Fibroblast of the aortic adventitia (primary cell): ENCODE measurements at places on chromosomes 11 and 22. TPM values are rescaled to one million over a fixed set of nuclear protein-coding genes. Genes with fewer than 3 reads are reported as not detected.

GRCh38 chr11:113874096-113874495 is 1.3 kb downstream of the USP28 start:
- no peak for DNase-seq

DNA sequence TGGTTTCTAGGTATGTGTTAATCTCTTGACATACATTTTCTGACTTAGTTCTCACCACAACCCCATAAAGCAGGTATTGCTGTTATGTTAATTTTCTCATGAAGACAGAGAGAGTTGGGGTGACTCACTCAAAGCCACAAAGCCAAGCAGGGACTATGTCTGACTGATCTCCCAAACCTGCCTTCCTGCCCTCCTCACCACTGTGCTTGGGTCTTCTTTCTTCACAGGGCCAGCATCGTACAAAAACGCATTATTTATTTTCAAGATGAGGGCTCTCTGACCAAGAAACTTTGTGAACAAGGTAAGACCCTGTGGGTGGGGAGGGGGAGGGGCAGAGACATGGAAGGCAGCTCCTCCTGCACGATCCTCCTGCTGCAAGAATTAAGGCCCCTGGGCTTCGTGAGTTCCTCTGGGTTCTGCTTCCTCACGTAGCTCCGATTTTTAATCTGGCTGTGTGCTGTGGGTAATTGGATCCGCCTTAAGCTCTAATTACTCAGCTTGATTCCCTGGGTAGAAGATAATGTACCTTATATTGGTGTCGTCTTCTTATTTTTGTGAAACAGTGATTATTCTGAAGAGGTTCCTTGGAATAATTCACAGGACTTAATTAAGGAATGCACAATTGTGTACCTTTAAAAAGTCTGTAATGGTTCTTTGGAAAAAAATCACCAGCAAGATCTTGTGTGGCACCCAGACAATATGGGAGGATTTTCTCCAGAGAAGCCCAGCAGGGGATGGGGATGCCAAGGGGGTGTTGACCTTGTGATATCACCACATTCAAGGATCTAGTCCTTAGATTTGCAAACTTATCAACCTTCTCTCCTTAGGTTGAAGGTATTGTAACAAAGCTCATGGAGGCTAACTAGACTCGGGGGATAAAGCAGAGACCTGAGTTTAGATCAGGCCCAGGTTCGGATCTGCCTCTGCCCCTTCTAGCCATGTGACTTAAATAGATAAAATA is 112.9 kb downstream of the SPON1 start:
- DNase-seq, result no peak

GRCh38 chr11:73171436-73172161 is 29.5 kb upstream of the FCHSD2 start:
- no peak for DNase-seq

GRCh38 chr22:42585096-42585495 is 29.6 kb downstream of the POLDIP3 start:
- DNase-seq, result no peak

GRCh38 chr11:28858076-28858475 is 749.9 kb downstream of the METTL15 start:
- DNase-seq, result peak; percentile 10

DNA sequence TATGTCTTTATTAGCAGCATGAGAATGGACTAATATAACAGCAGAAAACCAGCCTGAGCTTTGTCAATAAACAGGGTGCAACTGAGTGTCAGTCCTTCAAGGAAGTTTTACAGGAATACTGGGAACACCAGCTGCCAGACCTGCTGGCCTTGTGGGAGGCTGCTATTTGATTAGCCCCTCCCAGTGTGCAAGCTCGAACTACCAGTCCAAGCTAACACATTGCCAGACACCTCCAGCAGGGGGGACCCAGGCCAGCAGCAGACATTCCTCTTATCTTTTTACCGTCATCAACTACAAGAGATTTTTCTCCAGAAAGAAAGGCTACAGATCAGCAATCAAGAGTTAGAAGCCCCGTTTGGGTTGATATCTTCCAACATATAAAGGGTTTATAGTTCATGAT is 942.8 kb upstream of the TENM4 start:
- DNase-seq, result no peak

GRCh38 chr11:130269326-130269943 is 45.3 kb downstream of the ZBTB44 start:
- DNase-seq, result peak; percentile 31

DNA sequence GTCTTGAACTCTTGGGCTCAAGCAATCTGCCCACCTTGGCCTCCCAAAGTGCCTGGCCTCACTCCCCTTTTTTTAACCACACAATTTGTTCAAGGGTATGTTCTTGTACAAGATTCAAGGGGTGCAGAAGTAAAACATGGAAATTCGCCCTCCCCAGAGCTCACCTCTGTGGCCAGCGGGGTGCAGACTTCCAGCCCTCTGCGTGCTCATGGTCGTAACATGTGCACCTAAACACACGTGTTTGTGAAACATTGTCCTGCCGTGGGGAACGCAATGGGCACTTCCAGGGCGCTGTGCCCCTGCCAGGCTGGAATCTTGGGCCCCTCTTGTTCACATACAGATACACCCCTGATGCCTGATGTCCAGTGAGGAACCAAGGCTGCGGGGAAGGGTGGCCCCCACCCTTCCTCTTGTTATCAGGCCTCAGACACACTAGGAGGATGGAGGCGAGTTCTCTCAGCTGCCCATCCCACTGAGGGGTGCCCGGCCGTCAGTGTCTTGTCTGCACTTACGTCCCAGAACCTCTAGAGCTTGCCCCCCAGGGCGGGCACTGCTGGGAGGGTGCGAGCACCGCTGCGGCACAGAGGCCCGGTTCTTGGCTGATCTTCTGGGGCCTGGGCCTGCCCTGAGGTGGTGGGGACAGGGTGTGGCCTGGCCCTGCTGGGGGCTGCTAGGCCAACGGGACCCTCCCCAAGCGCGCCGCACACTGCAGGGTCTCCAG is 4.1 kb upstream of the EPS8L2 start:
- no peak for DNase-seq

GRCh38 chr22:19375435-19375834 is 56.1 kb downstream of the HIRA start:
- no peak for DNase-seq

DNA sequence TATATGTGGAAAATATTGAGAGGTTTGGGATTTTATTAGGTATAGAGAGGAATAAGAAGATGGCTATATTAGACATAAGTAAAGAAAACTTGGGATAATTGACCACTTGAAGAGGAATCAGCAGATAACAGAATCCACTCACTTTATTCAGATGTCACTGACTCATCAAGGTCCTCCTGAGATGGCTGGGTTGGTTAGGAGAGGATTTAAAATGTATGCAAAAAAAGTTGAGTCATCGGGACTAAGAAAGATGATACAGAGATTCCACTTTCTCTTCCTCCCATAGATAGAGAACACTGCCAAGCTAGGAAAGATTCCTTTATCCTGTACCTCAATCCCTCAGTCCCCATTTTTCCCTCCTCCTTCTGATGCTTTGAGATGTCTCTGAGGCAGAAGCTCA is at the start of gene OR6A2:
Gene OR6A2, minus strand, starts transcription at position 288 of the 400 bp plus-strand sequence. CDS start 3,981 bp downstream, outside the sequence.
- no peak for DNase-seq

DNA sequence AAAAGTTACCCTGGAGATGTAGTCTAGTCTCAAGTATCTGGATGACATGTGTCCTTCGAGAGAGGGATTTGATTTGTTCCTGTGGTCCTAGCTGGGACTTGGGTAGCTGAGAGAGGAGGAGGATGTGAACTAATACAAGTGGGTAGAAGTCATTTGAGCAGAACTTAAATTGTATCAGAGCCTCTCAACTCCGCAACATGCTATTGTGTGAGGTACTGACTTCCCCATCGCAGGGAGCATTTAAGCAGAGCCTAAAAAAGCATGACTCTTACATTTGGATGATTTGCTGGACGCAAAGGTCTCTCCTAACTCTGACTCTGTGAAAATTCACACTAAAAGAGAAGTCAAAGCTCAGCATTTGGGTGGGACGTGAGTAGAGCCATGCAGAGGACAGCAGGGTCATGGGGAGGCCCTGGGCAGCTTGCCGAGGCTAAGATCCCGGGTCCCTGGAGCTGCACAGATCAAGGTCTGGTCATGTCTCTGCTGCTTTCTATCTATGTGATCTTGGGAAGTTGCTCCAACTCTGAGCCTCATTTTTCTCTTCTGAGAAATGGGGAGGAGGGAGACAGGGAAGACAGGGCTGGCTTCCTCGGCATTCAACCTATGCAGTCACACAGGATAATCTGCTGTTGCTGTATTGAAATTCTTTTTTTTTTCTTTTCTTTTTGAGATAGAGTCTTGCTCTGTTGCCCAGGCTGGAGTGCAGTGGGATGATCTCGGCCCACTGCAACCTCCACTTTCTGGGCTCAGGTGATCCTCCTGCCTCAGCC is 44.9 kb downstream of the CD82 start:
- DNase-seq, result no peak

- DNase-seq, result no peak
Observed at GRCh38 chr11:75745807-75746206, 22.8 kb upstream of the DGAT2 start.

The C1QTNF6 gene
- 4.2 and 4.6 TPM in 2 replicates for total RNA-seq

The ANGPTL5 gene
- total RNA-seq, result 0.09 and 0.90 TPM in 2 replicates
